Stimulated activated CD8-positive, alpha-beta memory T cell treated with anti-CD3 and anti-CD28 coated beads, Interleukin-7, amount 100 ng/mL, for 1 hour (primary cell): ENCODE measurements at places on chromosomes 13 and 19.

- no peak for DNase-seq
Observed at GRCh38 chr19:17306285-17306714, 628 bp downstream of the MRPL34 start.

DNA sequence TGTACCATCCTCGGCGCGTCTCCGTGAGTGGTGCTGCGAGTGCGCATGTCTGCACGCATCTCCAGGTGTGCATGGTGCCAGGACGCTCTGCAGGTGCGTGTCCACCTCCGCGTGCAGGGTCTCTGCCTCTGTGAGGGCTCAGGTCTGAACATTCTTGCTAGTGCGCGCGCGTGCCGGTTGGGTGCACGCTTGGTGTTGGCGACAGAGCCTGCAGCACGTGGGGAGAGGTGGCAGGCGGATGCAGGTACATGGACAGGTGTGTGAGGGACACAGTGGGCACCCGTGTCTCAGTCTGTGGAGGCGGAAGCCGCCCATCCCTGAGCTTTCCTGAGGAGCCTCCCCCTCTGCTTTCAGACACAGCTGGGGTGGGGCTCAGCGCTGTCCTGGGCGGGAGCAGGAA is 4.9 kb upstream of the OR10H2 start:
- DNase-seq = no peak

GRCh38 chr19:1245494-1246264 is 2.7 kb upstream of the MIDN start:
- no peak for DNase-seq

- DNase-seq = no peak
Observed at GRCh38 chr13:91326146-91326545, 21.3 kb upstream of the MIR17HG start.

DNA sequence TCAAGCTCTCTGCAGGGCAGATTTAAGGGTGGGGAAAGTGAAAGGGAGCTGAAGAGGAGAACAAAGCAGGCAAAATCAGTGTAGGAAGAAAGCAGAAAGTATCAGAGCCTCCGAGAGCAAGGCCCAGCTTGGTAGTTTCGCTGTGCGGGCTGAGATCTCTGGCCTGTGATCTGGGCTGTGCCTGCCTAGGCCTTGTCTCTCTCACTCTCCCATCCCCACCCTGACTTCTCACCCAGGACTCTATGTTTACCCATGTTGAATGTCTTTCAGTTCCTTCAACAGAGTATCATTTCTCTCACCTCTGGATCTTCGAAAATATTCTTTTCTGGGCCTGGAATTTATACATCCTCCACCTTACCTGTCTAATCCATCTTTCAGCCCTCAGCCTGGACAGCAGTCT is 391.3 kb downstream of the FOXO1 start:
- no peak for DNase-seq

GRCh38 chr13:36130552-36131221 is 495 bp downstream of the DCLK1 start:
- no peak for DNase-seq

DNA sequence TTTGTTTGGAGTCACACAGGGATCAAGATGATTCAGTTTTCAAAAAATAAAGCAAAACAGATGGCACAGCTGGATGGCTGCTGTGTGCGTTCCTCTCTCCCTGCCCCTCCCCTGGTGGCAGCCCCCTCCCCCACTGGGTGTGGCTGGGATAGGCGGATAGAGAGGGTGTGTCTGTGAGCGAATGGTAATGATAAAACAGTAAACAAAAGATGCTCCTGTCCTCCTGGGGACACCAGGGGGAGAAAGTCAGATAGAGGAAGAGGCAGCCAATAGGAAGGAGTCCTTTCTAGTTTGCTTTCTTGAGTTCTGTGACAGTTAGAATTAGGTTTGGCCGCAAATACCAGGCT is 6.5 kb downstream of the TMEM255B start:
- DNase-seq = no peak

GRCh38 chr19:8501516-8501915 is 924 bp downstream of the PRAM1 start:
- DNase-seq = no peak

GRCh38 chr19:2762783-2763496 is 20.1 kb downstream of the SGTA start:
- DNase-seq = no peak

- DNase-seq = no peak
Observed at GRCh38 chr19:50462970-50463369, 13.3 kb upstream of the EMC10 start.

GRCh38 chr13:45422731-45423292 is 4.6 kb upstream of the SLC25A30 start:
- no peak for DNase-seq

DNA sequence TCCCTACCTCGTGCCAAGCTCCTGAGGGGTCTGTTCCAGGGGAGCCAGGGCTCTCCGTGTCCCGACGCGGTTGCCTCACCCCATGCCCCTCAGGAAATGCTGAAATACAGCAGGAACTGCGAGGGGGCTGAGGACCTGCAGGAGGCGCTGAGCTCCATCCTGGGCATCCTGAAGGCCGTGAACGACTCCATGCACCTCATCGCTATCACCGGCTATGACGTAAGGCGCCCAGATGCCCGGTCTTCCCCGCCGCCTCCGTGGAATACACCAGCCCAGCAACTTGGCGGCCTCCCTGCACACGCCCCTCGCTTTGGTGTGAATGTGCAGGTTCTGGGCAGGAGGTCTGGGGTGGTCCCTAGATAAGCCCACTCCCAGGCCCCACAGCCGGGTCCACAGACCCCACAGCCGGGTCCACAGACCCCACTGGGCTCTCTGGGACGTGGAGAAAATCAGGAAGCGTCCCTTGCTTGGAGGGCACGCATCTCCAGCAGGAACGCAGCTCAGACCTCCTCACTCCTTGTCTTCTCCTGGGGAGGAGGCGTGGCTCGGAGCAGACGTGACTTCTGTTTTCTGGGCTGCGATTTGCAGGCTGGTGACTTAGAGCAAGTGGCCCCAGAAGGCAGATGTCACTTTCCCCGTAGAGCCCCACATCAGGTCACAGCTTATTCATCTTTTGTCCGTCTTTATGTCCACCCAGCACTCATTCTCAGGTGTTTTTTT is 19.4 kb upstream of the F7 start:
- DNase-seq = no peak

DNA sequence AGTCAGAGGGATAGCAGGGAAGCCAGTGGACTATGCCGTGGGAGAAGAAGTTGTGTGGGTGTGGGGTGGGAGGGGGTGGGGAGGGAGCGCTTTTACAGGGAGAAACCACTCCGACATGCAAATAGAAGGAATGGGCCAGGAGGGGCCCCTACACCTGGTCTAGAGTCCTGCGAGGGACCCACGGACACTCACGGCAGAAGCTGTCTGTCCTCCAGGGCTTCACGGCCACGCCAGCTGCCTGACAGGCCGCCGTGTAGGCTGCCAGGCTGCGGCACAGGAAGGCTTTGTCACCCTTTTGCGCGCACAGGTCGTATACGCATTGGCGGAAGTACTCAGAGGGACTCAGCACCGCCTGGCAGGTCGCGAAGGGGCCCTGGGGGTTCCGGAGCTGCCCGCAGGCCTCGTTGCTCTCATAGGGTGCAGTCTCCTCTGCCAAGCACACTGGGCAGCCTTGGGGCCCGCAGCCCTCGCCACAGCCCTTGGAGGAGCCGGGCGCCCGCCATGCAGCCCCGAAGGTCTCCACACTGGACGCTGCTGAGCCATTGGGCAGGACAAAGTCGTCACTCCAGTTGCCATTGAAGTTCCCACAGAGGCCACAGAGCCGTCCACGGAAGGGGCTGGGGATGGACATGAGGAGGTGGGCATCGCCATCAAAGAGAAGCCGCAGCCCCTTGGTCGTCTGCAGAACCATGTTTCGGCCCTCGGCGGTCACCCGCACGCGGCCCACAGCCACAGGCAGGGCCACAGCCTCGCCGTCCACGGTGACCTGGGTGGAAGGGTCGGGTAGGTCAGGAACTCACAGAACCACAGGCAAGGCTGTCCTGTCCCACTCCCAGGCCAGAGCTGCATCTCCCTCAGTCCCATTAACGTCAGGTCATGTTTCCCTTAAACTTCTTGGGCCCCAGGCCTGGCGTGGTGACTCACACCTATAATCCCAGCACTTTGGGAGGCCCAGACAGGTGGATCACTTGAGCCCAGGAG is 26.0 kb upstream of the FBL start:
- DNase-seq = no peak

DNA sequence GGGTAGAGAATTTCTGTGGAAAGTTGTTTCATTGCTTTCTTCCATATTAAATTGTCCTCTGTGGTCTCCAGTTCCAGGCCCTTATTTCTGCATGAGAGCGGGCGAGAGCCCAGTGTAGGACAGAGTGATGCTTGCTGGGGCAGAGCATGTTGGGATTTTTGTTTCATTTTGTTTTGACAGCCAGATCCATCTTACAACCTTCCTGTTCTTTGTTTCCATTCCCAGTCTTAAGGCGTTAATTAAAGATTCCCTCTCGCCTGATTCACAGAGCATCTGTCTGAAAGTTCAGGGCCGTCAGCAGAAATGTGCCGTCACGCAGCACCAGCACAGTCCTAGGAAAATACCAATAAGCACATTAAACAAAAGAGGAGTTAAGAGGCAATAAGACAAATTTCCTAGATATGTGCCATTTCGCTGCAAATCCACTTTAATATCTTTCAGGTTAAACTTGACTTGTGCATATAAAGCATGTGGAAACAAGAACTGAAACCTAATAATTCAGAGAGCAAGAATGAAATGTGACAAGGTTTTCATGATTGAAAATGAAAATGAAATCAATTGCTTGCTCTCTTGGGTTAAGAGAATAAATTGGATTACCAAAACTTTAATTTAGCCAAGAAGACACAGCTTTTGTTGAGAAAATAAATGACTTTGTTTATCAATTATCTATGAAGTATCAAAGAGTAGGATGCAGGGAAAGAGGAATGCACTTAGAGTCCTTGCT is 210.7 kb upstream of the SLC10A2 start:
- DNase-seq = no peak

GRCh38 chr13:42388326-42388725 is 116.4 kb downstream of the AKAP11 start:
- DNase-seq = no peak

DNA sequence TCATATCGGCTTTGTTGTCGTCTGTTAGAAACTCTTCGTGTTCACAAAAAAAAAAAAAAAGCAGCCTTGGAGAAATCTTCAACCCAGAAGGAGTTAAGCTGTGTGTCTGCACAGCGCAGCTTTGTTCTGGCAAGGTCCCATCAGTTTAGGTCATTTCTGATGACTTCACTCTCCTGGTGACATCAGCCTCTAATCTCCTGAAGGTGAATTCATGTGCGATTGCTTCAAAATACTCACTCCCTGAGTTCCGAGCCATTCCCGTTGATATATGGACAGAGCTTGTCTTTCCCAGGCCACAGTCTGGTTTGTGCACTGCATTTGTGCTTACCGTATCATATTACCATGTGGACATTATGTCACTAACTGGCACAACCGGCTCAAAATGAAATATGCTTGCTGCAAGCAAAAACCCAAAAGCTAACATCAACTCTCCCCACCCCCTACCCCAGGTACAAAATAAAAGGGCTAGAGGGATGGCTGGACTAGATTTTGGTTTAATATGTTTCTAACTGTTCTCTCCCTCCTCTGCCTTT is 342.4 kb downstream of the KCNRG start:
- no peak for DNase-seq

- no peak for DNase-seq
Observed at GRCh38 chr13:39976481-39976880, 321.0 kb downstream of the COG6 start.

DNA sequence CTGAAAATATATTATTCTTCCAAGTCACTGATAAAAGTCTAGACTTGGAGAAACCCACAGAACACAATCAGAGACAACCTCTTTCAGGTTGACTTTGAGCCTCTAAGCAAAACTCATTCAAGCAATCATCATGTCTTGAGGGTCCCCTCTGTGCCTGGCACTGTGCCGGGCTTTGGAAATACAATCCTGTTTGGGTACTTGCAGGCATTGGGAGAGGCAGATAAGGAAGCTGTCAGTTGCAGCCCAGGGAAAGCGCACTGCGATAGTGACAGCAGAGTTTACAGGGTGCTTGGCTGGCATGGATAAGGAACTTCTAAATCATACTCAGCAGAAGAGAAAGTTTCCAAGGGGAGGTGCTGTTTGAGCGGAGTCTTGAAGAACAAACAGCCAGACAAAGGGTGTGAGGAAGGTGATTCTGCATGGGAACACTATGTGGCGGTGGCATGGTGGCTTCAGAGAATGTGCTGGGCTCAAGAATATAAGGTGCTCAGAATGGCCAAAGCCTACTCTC is 9.1 kb downstream of the SERP2 start:
- no peak for DNase-seq

- no peak for DNase-seq
Observed at GRCh38 chr19:35513628-35514281, at the start of gene DMKN. DMKN (minus strand) TSS chr19:35513649; CDS start chr19:35513475, 174 bp downstream.

GRCh38 chr13:25943658-25944057 is 108.2 kb downstream of the SHISA2 start:
- DNase-seq = no peak

DNA sequence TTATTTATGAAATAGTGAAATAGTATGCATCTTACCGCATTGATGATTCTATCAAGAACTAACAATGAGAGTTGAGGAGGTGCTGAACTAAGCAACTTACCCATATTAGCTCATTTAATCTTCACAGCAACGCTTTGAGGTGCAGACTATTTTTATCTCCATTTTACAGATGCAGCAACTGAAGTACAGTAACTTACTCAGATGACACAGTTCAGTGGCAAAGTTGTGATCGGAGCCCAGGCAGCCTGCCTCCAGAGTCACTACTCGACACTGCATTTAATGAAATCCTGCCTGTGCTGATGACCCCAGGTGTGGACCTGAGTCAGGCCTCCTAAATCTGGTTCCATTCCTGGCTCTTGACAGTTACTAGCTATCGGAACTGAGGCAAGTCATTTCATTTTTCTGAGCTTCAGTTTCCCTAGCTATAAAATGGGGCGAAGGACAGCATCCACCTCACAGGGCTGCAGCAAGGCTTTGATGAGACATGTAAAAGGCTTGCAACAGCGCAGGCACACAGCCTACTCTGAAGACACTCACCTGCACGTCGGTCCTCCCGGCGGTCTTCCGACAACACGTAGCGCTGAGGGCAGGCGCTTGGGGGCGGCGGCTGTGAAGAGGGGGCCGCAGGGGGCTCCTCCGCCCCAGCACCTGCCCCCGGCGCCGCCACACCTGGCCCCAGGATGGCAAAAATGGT is 1.5 kb downstream of the MYPOP start:
- DNase-seq = no peak

GRCh38 chr13:111953546-111954178 is 113.3 kb upstream of the SOX1 start:
- DNase-seq = no peak

- no peak for DNase-seq
Observed at GRCh38 chr13:33275916-33276315, 9.6 kb downstream of the STARD13 start.

GRCh38 chr13:78182813-78183212 is 264.2 kb upstream of the EDNRB start:
- DNase-seq = no peak
